ENCODE measurements at places on chromosomes 12 and 14. TPM values are rescaled to one million over a fixed set of nuclear protein-coding genes. Genes with fewer than 3 reads are reported as not detected.

- DNase-seq, result no peak
- H3K4me3 ChIP-seq, result no peak overlapping the region
- peak overlapping the region; percentile 56 for H3K27ac ChIP-seq
- peaks cover 10% of the 10 kb centered on the region for H3K4me1 ChIP-seq
Measured at GRCh38 chr14:68952531-68953195, 26.4 kb downstream of the ACTN1 start.

DNA sequence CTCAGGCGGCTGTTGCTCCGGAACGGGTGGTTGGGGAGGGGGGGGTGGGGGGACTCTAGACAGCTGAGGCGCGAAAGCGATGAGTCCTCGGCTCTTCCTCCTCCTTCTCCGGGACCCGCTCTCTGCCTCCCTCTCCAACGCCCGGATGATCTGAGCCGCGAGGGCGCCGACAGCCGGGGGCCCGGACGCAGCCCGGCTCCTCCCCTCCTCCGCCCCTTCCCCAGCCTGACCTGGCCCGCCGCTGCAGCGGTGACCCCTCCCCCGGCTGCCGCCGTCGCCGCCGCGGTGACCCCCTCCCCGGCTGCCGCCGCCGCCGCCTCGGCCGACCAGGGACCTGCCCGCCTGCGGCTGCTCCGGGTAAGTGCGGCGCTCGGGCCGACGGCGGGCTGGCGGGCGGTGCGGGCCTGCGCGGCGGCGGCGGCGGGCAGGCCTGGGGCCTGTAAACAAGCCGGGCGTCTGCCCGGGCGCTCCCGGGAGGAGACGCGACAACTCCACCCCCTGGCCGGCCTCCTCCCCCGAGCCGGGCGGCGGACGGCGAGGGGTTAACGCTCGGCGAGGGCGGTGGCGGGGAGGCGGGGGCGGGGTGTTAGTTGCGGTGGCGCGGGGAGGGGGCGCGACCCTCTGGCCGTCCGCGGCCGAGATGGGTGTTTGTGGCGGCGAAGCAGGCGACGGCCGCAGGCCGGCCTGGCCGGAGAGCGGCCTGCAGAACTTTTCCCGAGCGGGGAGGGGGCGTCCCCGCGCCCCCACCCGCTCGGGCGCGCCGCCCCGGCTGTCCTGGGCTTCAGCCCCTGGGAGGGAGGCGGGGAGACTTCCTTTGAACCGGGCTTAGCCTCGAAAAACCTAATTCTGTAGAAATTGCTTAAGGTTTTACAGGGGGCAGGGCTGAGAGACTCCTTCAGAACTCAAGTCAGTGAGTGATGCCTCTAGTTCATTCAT lies 568 bp downstream of the PPM1A start:
- H3K27ac ChIP-seq, result peak overlapping the region; percentile 97
- peak overlapping the region; percentile 80 for H3K4me3 ChIP-seq
- no peaks in the 10 kb centered on the region for H3K27me3 ChIP-seq
- H3K36me3 ChIP-seq, result no peaks in the 10 kb centered on the region
- DNase-seq, result peak; percentile 69

DNA sequence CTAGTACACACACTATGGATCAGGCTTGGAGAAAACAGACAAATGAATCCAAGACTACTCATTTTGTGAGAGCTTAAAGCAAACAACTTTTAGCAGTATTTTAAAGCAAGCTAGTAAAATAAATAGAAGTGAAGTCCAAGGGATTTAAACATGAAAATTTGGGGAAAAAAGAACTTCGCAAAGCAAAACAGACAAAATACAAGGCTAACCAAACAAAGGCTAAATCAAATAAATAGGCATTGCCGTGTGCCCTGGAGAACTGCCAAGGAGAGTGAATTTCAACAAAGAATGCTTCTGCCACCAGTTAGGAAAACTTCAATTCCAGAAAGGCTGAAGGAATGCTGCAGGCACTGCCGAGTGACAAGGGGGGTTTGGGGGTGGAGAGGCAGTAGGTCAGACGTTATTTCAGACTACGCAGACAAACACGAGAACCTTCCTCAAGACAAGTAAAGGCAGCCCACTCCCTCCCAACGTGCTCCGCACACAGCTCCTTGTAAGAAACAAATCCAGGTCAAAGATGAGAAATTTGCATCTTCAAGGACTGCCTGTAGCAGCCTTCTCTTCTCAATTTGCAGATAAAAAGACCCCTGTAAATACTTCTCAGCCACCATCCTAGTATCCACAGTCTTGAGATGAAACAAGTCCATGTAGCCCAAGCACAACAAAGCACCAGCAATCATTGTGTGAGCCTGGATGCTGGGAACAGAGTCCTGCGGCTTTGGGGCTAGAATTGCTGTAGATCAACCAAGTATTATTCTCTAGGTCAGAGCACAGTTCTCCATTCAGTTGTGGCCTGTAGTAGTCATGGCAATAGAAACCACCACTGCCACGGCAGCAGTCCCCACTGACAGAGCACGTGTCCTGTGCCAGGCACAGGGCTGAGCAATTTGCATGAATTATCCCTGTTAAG lies 43.3 kb downstream of the EFCAB11 start:
- no peak overlapping the region for H3K27ac ChIP-seq
- peaks cover 5% of the 10 kb centered on the region for H3K27me3 ChIP-seq
- DNase-seq, result no peak
- H3K4me1 ChIP-seq, result peaks cover 13% of the 10 kb centered on the region
- H3K36me3 ChIP-seq, result peaks cover 3% of the 10 kb centered on the region

GRCh38 chr14:25843481-25844470 lies 754.1 kb downstream of the NOVA1 start:
- no peak overlapping the region for H3K4me3 ChIP-seq
- no peaks in the 10 kb centered on the region for H3K4me1 ChIP-seq
- no peaks in the 10 kb centered on the region for H3K36me3 ChIP-seq
- DNase-seq, result no peak
- no peak overlapping the region for H3K27ac ChIP-seq
- no peaks in the 10 kb centered on the region for H3K27me3 ChIP-seq

GRCh38 chr14:84856751-84857534 lies 673.0 kb upstream of the FLRT2 start:
- no peak overlapping the region for H3K27ac ChIP-seq
- peaks cover 3% of the 10 kb centered on the region for H3K4me1 ChIP-seq
- H3K27me3 ChIP-seq, result no peaks in the 10 kb centered on the region
- no peak overlapping the region for H3K4me3 ChIP-seq

Gene ERP27
- total RNA-seq, result 22.8 TPM

Gene SMIM41
- total RNA-seq, result not detected

DNA sequence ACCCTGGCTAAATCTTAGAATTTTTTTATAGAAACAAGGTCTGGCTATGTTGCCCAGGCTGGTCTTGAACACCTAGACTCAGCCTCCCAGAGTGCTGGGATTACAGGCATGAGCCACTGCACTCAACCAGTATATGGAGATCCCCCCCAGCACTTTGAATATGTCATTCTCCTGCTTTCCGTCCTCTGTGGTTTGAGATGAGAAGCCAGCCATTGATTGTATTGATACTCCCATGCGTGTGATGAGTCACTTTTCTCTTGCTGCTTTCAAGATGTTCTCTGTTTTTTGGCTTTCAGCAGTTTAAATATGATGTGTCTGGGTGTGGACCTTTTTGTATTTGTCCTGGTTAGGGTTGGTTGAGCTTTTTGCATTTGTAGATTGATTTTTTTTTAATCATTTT lies 75.2 kb upstream of the DNM1L start:
- DNase-seq, result no peak
- H3K4me3 ChIP-seq, result no peak overlapping the region
- peaks cover 26% of the 10 kb centered on the region for H3K36me3 ChIP-seq
- H3K27me3 ChIP-seq, result no peaks in the 10 kb centered on the region

All from progenitor cell of endocrine pancreas (in vitro differentiated cells).